ENCODE measurements at places on chromosomes 2 and 18. TPM values are rescaled to one million over a fixed set of nuclear protein-coding genes. Genes with fewer than 3 reads are reported as not detected.
A peak's percentile ranks its signal among the peaks of the same experiment; 100 is the strongest.

GRCh38 chr18:48678237-48679115, 139.6 kb downstream of the CTIF start:
- H3K4me1 ChIP-seq, result peaks cover 4% of the 10 kb centered on the region
- H3K36me3 ChIP-seq, result no peaks in the 10 kb centered on the region
- no peak overlapping the region for H3K4me3 ChIP-seq
- H3K27ac ChIP-seq, result peak overlapping the region; percentile 51
- no peak for DNase-seq

DNA sequence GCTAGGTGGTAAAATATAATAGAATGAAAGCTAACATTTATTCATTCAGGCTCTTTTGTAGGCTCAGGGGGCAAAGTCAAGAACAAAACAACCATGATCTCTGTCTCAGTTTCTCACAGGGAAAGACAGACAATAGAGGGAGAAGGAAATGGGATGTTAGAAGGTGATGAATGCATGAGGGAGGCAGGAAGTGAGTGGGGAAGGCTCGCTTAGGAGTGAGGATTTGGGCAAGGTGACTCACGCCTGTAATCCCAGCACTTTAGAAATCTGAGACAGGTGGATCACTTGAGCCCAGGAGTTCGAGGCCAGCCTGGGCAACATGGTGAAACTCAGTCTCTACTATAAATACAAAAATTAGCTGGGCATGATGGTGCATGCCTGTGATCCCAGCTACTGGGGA, 88.4 kb downstream of the CTIF start:
- H3K27me3 ChIP-seq, result no peaks in the 10 kb centered on the region
- no peaks in the 10 kb centered on the region for H3K36me3 ChIP-seq
- no peaks in the 10 kb centered on the region for H3K4me1 ChIP-seq

GRCh38 chr18:64183665-64184064, 34.8 kb upstream of the LINC00305 start:
- H3K4me3 ChIP-seq, result no peak overlapping the region
- H3K4me1 ChIP-seq, result no peaks in the 10 kb centered on the region
- no peak overlapping the region for H3K27ac ChIP-seq
- no peak for DNase-seq

DNA sequence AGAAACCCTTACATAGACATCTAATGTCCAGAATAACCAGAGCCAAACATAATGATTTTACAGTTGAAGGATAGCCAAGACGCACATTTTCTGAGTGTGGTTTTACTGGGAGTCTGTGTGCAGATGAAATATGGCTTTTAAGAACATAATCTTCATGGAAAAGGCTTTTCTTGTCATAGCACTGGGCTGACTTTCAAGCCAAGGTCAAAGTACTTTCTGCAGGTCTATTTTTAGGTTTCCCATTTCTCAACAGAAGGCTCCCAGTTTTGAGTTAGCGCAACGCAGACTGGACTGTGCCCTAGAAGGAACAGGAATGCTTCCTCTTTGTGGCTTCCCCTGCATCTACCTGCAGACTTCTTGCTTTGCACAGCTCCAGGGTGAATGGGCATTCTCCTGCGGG, 92.3 kb upstream of the UPP2 start:
- no peaks in the 10 kb centered on the region for H3K36me3 ChIP-seq
- no peaks in the 10 kb centered on the region for H3K4me1 ChIP-seq
- no peak overlapping the region for H3K4me3 ChIP-seq

DNA sequence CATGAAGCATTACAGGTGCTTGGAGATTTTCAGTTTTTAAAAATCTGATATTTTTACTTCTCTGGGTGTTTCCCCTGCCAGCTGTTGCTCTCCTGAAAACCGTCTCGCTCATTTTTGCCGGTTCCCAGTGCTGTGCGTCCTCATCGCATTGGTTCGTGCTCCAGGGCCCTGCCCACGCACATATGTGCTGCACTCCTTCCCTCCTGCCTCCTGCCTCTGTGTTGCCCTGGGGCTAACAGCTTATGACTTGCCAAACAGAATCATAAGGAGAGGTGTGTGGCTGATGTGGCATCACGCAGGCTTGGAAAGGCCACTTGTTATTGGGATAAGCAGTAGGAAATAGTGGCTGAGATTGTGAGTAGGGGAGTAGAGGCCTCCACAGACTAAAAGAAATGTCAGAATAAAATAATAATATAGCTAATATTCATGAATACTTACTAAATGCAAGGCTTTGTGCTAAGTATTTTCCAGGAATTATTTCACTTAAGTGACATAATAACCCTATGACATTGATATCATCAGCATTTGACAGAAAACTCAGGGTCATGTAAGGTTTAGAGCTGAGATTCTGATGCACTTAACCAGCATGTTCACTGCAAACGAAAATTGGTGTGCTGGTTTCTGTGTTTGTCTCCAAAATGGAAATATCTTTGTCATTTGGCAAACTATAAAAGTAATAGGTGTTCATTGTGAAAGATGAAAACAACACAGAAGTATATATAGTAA, 53.5 kb downstream of the SLC4A1AP start:
- no peaks in the 10 kb centered on the region for H3K4me1 ChIP-seq
- no peak overlapping the region for H3K27ac ChIP-seq
- H3K4me3 ChIP-seq, result no peak overlapping the region
- no peak for DNase-seq
- H3K36me3 ChIP-seq, result no peaks in the 10 kb centered on the region

DNA sequence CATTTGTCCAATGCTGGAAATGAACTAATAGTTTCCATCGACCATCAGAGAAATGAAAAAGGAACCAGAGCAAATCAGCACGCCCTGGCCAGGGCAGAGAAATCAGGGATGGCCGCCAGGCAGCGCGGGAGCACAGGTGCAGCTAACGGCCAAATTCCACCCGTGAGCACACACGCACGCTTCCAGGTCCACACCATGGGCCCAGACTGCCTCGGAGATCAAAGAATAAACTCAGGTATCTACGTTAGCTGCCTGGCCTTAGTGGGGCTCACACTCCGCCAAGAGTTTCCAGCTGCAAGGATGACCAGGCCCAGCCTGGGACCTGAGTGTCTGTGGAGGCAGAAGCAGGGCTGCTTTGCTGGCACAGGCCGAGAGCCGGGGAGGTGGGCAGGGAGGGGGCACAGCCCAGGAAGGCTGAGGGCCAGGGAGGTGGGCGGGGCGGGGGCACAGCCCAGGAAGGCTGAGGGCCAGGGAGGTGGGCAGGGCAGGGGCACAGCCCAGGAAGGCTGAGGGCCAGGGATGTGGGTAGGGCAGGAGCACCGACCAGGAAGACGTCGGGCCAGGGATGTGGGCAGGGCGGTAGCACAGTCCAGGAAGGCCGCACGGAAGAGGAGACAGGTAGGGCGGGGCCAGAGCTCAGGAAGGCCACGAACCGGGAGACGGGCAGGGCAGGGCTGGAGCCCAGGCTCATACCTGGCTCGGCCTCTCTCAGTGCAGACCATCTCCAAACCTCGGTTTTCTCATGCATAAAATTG, 43.2 kb upstream of the SALL3 start:
- DNase-seq, result peak; percentile 3
- no peaks in the 10 kb centered on the region for H3K4me1 ChIP-seq
- H3K4me3 ChIP-seq, result no peak overlapping the region
- no peak overlapping the region for H3K27ac ChIP-seq
- no peaks in the 10 kb centered on the region for H3K27me3 ChIP-seq

DNA sequence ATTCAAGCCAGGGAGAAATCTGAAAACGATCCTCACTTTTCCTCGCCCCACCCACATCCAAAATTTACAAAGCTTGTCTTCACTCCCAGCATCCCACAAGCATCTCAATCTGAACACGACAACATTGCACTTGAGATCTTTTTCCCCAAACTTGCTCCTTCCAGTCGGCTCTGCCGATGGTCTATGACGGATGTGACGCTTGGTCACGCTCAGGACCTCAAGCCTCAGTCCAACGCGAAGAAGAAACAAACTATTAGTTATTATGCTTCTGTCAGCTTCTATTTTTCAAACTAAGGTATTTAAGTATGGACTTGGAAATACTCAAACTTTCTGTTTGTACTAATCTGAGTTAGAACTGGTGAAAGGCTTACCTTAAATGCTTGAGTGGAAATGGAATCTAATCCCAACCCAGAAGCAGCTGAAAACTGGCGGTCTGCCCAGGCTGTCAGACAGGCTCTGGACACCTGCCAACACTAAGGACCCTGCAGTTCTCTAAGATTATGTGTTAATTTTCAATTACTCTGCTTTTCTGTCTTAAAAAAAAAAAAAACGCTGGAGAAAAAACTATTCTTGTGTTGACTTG, 132.1 kb upstream of the DNMT3A start:
- no peaks in the 10 kb centered on the region for H3K4me1 ChIP-seq
- H3K27ac ChIP-seq, result no peak overlapping the region
- H3K4me3 ChIP-seq, result no peak overlapping the region
- H3K36me3 ChIP-seq, result no peaks in the 10 kb centered on the region
- H3K27me3 ChIP-seq, result no peaks in the 10 kb centered on the region

The SLC14A1 gene
- total RNA-seq, result 1.9 TPM

The DES gene
- 3.2 TPM for total RNA-seq

The TPO gene
- total RNA-seq, result not detected

Measured in right lobe of liver (tissue), 6 donors.